ENCODE measurements at places on chromosomes 11 and 22. TPM values are rescaled to one million over a fixed set of nuclear protein-coding genes. Genes with fewer than 3 reads are reported as not detected.

DNA sequence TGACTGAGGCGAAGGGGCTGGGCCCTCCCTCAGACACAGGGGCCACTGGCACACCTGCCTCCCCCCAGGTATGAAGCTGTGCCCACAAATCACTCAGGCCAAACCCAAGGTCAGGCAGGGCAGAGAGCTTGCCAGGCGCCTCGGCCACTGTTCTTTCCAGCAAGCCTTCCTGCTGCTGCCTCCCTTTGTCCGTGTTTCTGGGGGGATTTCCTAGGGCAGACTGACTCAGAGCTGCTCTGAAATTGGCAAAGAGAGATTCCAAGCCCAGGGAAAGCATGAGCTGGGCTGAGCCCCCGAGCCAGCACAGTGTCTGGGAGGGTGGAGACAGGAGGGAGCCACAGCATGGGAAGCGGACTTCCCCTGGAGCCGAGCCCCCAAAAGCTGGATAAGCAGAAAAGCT lies 33.2 kb downstream of the PPP2R1B start:
- no peak for DNase-seq
- H3K36me3 ChIP-seq, result peaks cover 13% of the 10 kb centered on the region
- no peaks in the 10 kb centered on the region for H3K27me3 ChIP-seq
- peak overlapping the region; percentile 89 for H3K27ac ChIP-seq
- H3K4me3 ChIP-seq, result no peak overlapping the region

EWSR1 gene
- 175 TPM for polyA plus RNA-seq

GRCh38 chr11:44701276-44701675 lies 25.5 kb upstream of the TSPAN18 start:
- no peak overlapping the region for H3K27ac ChIP-seq
- no peak overlapping the region for H3K4me3 ChIP-seq
- no peaks in the 10 kb centered on the region for H3K36me3 ChIP-seq
- no peak for DNase-seq

DNA sequence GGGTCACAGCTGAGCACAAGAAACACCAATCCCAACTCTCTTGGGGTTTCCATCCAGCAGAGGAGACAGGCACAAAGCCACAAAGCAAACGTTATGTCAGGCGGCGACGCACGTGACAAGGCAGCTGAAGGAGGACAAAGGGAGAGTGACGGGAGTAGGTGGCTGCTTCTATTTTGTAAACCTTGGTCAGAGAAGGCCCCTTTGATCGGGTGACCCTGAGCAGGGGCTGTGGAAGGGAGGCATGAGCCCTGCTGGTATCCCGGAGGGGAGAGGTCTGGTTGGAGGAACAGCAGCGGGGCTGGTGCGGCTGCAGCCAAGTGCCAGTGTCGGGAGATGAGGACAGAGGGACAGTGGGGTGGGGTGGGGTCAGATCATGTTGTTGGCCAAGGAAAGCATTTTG lies 17.3 kb upstream of the RFPL3 start:
- no peaks in the 10 kb centered on the region for H3K4me1 ChIP-seq
- no peak for DNase-seq
- no peak overlapping the region for H3K27ac ChIP-seq
- H3K36me3 ChIP-seq, result no peaks in the 10 kb centered on the region
- H3K4me3 ChIP-seq, result no peak overlapping the region

DNA sequence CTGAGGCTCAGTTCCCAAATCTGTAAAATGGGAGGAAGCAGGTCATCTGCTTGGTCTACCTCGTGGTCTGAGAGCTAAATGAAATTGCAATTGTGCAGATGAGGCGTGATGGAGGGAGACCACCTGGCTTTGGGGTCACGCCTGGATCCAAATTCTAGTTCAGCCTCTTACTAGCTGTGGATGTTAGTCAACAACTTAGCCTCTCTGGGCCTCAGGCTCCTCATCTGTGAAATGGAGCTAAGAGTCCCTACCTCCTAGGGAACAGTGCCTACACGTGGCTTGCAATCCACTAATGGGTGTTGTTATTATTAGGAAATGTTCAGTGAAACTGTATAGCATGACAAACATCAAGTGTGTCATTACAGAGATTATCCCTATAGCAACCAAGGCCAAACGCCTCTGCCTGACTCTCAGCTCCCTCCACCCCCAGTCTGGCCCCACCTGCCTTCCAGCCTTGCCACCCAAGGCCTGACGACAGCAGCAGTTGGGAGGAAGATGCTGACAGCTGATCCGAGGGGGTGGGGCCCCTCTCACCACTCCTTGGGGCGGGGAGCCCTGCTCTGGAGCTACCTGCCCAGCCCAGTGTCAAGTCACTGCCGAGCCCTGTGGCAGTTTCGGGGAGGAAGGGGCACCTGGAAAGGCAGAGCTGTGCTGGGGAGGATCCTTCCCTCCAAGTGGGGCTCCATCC lies 1.7 kb upstream of the RHOD start:
- peaks cover 10% of the 10 kb centered on the region for H3K4me1 ChIP-seq
- no peak overlapping the region for H3K4me3 ChIP-seq
- no peak overlapping the region for H3K27ac ChIP-seq
- H3K36me3 ChIP-seq, result no peaks in the 10 kb centered on the region
- no peak for DNase-seq

DNA sequence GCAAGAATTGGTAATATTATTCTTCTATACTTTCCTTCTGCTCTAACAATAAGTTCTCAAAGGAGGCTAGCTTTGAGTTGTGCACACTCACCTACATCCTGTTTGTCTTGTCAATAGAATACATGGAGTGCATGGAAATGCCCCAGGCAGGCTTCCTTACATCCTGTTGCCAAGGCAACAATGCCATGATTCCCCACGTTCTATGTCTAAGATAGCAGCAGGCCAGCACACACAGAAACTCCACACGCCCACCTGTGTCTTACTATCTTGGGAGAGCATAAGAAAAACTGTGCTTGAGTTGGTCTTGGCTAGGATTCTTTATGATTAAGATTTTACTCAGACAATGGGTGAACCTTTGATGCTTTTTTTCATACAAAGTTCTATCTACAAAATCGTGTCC lies 379.2 kb downstream of the AASDHPPT start:
- H3K27ac ChIP-seq, result no peak overlapping the region
- H3K36me3 ChIP-seq, result no peaks in the 10 kb centered on the region
- H3K4me3 ChIP-seq, result no peak overlapping the region
- H3K27me3 ChIP-seq, result no peaks in the 10 kb centered on the region

- no peak overlapping the region for H3K4me3 ChIP-seq
- H3K36me3 ChIP-seq, result no peaks in the 10 kb centered on the region
- H3K27ac ChIP-seq, result no peak overlapping the region
- no peak for DNase-seq
- H3K27me3 ChIP-seq, result no peaks in the 10 kb centered on the region
Measured at GRCh38 chr11:69157156-69157821, 1.6 kb downstream of the SMIM38 start.

- H3K27ac ChIP-seq, result no peak overlapping the region
- H3K4me1 ChIP-seq, result no peaks in the 10 kb centered on the region
- H3K27me3 ChIP-seq, result peaks cover 2% of the 10 kb centered on the region
Measured at GRCh38 chr22:22944268-22944985, 56.8 kb downstream of the IGLL5 start.

- peak overlapping the region; percentile 11 for H3K4me3 ChIP-seq
- H3K4me1 ChIP-seq, result peaks cover 3% of the 10 kb centered on the region
- peaks cover 48% of the 10 kb centered on the region for H3K27me3 ChIP-seq
- H3K27ac ChIP-seq, result no peak overlapping the region
- no peak for DNase-seq
Measured at GRCh38 chr11:2271077-2271326, 614 bp upstream of the ASCL2 start.

GRCh38 chr11:111765320-111765983 lies 737 bp downstream of the PPP2R1B start:
- H3K4me3 ChIP-seq, result peak overlapping the region; percentile 96
- DNase-seq, result peak; percentile 24
- H3K36me3 ChIP-seq, result peaks cover 21% of the 10 kb centered on the region
- no peaks in the 10 kb centered on the region for H3K27me3 ChIP-seq
- H3K27ac ChIP-seq, result peak overlapping the region; percentile 65

DNA sequence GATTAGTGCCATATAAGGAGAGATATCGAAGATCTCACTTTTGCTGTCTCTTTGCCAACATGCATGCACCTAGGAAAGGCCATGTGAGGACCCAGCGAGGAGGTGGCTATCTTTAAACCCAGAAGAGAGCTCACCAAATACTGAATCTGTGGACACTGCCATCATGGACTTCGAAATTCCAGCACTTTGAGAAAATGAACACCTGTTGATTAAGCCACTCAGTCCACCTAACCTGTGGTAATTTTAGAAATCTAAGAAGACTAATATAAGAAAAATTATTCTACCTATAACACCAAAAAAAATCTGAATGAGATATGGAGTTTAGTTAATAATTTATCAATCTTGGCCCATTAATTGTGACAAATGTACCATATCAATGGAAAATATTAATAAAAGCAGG lies 193.6 kb upstream of the CARD18 start:
- no peak overlapping the region for H3K27ac ChIP-seq
- H3K4me1 ChIP-seq, result no peaks in the 10 kb centered on the region
- H3K4me3 ChIP-seq, result no peak overlapping the region
- H3K27me3 ChIP-seq, result no peaks in the 10 kb centered on the region
- DNase-seq, result no peak
- H3K36me3 ChIP-seq, result no peaks in the 10 kb centered on the region

CYB5R2 gene
- 7.4 TPM for polyA plus RNA-seq

- no peak overlapping the region for H3K4me3 ChIP-seq
- H3K4me1 ChIP-seq, result no peaks in the 10 kb centered on the region
- H3K27ac ChIP-seq, result no peak overlapping the region
Measured at GRCh38 chr11:69425444-69425843, 56.0 kb upstream of the LINC01488 start.

KCNJ11 gene
- 0.32 TPM for polyA plus RNA-seq

DNA sequence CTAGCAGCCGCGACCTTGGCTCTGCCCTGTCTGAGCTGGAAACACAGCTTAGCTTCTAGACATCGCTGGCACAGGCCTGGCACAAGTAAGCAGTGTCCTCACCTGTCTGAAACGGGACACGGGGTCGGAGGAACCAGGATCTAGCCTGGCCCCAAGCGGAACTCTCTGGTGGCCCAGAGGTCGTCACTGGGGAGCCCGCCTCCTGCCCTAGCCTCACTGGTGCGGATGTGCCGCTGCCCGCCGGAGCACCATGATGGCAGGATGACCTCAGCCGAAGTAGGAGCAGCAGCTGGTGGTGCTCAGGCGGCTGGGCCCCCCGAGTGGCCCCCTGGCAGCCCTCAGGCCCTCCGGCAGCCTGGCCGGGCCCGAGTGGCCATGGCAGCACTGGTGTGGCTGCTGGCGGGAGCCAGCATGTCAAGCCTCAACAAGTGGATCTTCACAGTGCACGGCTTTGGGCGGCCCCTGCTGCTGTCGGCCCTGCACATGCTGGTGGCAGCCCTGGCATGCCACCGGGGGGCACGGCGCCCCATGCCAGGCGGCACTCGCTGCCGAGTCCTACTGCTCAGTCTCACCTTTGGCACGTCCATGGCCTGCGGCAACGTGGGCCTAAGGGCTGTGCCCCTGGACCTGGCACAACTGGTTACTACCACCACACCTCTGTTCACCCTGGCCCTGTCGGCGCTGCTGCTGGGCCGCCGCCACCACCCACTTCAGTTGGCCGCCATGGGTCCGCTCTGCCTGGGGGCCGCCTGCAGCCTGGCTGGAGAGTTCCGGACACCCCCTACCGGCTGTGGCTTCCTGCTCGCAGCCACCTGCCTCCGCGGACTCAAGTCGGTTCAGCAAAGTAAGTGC lies 871 bp downstream of the SLC35E4 start:
- H3K4me1 ChIP-seq, result peaks cover 19% of the 10 kb centered on the region
- no peaks in the 10 kb centered on the region for H3K36me3 ChIP-seq
- peaks cover 18% of the 10 kb centered on the region for H3K27me3 ChIP-seq
- no peak overlapping the region for H3K27ac ChIP-seq

OR2AG2 gene
- polyA plus RNA-seq, result 0.05 TPM

DNA sequence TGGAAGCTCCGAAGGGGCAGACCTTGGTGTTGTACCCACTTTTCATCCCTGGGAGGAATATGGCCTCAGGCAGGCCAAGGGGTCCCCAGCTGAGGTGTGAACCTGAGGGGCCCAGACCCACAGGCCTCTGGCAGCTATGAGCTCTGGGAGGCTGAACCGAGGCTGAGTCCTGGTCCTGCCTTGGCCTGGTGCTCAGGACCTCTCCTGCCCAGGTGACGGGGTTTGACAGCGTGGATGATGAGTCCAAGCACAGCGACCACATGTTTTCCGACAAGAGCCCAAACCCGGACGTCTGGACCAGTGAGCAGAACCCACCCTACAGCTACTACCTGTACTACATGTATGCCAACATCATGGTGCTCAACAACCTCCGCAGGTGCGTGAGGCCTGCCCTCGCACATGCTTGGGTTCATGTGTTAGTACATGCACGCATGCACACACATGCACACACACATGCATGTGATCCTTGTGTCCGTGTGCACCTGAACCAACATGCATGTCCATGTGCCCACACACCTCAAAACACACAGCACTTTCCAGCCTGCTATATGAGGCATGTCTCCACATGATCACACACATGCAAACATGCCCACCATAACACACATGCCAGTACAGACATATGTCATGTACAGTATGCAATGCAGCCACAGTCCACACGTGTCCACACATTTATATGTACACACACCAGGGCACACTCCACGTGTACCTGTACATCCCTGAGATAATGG lies 40.9 kb downstream of the RNF141 start:
- H3K4me3 ChIP-seq, result no peak overlapping the region
- H3K27ac ChIP-seq, result no peak overlapping the region
- H3K4me1 ChIP-seq, result no peaks in the 10 kb centered on the region
- no peaks in the 10 kb centered on the region for H3K27me3 ChIP-seq

TPBGL gene
- 0.23 TPM for polyA plus RNA-seq

ILK gene
- polyA plus RNA-seq, result 74.6 TPM

- peak overlapping the region; percentile 75 for H3K27ac ChIP-seq
- DNase-seq, result peak; percentile 83
- no peaks in the 10 kb centered on the region for H3K27me3 ChIP-seq
- H3K4me1 ChIP-seq, result peaks cover 4% of the 10 kb centered on the region
Measured at GRCh38 chr11:34337016-34337415, 20.8 kb downstream of the ABTB2 start.

GRCh38 chr11:98277251-98277912 lies 743.4 kb upstream of the CNTN5 start:
- H3K27ac ChIP-seq, result no peak overlapping the region
- H3K27me3 ChIP-seq, result no peaks in the 10 kb centered on the region
- H3K4me1 ChIP-seq, result no peaks in the 10 kb centered on the region
- H3K36me3 ChIP-seq, result no peaks in the 10 kb centered on the region
- no peak for DNase-seq

TSGA10IP gene
- 0.05 TPM for polyA plus RNA-seq
